ENCODE measurements at places on chromosomes 1 and 21.
A peak's percentile ranks its signal among the peaks of the same experiment; 100 is the strongest.

- DNase-seq: no peak
Observed at GRCh38 chr1:54806931-54807611, 5.9 kb upstream of the TTC22 start.

DNA sequence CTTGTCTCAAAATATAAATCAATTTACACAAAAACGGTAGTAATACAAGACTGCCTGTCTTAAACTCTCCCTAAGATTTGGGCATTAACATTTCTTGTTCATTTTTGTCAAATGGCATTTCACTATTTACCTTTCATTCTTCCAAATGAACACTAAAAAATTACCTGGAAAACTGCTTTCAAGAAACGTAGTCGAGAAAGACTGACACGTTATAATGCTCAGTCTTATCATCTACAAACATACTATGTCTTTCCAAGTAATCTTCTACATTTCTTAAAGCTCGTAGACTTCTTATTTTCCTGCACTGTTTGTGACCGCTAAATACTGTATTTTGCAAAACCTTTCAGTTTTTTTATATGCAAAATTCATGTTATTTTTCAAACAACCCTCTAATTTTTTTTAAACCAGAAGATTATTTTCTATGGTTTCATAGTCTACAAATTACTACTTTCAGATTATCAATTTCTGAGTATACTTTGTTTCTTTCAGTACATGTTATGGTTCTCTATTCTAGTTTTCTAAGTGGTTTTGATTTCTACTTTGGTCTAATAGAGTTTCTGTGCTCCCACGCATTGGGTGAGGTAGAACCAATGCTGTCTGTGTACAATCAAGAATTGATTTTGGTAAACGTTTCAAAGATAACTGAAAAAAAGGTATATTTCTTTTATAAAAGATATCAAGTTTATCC, 336.4 kb downstream of the SMYD3 start:
- no peak for DNase-seq

GRCh38 chr1:58460469-58460868, 86.1 kb downstream of the OMA1 start:
- DNase-seq: no peak

- DNase-seq: no peak
Observed at GRCh38 chr1:186167096-186167668, 207.9 kb downstream of the TPR start.

GRCh38 chr1:232793944-232794343, 11.3 kb upstream of the MAP10 start:
- DNase-seq: peak; percentile 61

All from MM.1S (cell line).